ENCODE measurements at places on chromosomes 12 and 14.

- DNase-seq, result peak; percentile 52
Measured at GRCh38 chr12:56078931-56079722, 838 bp upstream of the ERBB3 start.

- DNase-seq, result no peak
Measured at GRCh38 chr14:98564006-98564405, 708.0 kb downstream of the BCL11B start.

GRCh38 chr12:92277795-92278194 is 132.1 kb upstream of the BTG1 start:
- DNase-seq, result no peak

- DNase-seq, result no peak
Measured at GRCh38 chr12:108831309-108831991, 25.9 kb downstream of the SSH1 start.

- DNase-seq, result no peak
Measured at GRCh38 chr12:20520532-20520931, 152.2 kb downstream of the PDE3A start.

GRCh38 chr14:99289394-99290189 is 17.6 kb upstream of the BCL11B start:
- no peak for DNase-seq

DNA sequence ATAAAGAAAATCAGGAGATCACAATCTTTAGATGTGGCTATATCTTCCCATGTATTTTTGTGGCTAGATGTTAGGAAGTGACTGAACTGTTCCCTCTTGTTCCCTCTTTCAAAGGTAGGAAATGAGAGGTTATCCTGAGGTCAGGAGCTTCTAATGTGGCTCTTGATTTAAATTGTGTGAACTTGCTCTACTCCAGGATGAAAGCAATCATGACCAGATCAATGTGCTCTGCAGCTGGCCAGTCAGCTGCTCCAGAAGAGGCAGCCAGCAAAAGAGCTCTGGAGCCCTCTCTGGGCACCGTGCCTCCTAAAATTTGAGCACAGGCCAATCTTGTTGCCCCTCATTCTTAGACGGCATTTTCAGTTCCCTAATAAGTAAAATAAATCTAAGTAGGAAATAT is 32.0 kb downstream of the CDK17 start:
- DNase-seq, result no peak

DNA sequence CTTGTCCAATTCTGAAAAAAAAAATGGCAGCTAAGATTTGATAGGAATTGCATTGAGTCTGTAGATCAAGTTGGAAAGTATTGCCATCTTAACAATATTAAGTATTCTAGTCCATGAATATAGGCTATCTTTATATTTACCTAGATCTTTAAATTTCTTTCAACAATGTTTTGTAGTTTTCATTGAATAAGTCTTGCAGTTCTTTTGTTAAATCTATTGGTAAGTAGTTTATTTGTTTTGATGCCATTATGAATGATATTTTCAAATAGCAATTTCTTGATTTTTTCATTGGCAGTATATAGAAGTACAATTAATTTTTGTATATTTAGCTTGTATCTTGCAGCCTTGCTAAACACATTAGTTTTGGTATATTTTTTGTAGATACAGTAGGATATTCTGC is 71.6 kb downstream of the SYNE2 start:
- no peak for DNase-seq

DNA sequence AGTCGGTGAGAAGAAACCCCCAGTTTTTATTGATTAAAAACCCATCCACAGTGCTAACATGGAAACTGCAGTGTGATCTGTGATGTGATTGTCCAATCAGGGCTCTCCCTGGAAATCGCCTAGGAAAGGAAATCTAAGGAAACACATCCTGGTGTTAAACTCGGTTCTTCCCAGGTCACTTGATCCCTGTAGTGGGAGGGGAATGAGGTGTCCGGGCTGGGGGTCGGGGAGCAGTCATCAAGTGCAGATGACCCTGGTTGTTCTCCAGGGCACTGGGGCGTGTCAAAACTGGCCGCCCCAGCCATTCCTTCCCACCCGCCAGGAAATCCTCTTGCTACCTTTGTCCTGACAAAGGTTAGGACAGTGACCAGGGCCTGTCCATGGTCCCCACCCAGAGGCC is 20.8 kb downstream of the RAB35 start:
- no peak for DNase-seq
